Stimulated activated CD4-positive, alpha-beta T cell treated with anti-CD3 and anti-CD28 coated beads, Interleukin-1b, Interleukin-23, amount 100 ng/mL, for 24 hours (primary cell): ENCODE measurements at places on chromosomes 13 and 19.

- DNase-seq = peak; percentile 68
Observed at GRCh38 chr13:110138010-110138699, 168.8 kb downstream of the COL4A1 start.

GRCh38 chr13:33958964-33959363 is 141.0 kb downstream of the RFC3 start:
- no peak for DNase-seq

DNA sequence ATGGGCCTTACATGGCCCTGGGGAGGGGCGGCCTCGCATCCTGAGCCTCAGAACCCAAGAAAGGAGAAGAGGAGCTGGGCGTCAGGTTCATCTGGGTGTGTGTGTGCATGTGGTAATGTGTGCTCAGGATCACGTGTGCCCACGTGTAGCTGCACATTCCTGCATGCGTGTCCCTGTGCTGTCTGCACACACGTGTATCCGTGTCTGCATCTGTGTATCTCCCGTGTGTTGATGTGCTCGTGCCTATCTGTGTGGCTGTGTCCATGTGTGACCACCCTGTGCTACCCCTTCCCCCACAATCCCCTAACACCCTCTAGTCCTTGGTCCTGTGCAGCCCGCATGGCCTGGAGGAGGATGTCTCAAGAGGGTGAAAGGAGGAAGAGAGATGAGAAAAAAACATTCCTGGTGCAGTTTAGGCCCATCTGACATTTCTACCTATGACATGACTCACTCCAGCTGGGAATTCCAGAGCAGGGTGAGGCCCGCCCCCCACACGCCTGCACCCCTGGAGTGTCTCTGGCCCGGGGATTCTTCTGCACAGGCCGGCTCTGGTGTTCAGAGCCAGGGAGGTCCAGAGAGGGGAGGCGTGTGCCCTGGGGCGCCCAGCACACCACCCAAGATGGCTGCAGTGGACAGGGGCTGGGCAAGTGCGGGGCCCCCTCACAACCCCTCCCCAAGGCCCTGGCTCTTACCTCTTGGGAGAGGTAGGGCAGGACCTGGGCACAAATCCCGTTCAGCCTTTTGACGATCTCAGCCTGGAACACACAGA is 7.1 kb downstream of the TLE5 start:
- no peak for DNase-seq

DNA sequence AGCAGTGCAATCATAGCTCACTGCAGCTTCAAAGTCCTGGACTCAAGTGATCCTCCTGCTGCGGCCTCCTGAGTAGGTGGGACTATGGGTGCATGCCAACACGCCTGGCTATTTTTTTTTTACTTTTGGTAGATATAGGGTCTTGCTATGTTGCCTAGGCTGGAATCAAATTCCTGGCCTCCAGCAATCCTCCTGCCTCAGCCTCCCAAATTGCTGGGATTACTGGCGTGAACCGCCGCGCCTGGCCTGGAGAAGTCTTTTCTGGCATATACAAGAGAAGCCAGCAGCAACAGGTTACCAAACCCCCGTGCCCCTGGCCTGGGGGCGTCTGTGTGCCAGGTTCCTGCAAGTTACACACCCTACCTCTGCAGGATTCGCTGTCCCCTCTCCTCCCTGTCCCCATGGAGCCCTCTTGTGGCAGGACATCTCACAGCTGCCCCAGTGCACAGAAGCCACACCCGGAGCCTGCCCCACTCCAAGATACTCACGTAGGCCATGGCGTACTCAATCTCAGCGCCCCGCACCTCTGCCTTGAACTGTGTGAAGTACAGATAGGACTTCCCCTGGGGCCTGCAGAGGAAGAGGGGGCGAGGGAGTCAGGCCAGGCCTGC is 9.9 kb downstream of the MYDGF start:
- DNase-seq = no peak

DNA sequence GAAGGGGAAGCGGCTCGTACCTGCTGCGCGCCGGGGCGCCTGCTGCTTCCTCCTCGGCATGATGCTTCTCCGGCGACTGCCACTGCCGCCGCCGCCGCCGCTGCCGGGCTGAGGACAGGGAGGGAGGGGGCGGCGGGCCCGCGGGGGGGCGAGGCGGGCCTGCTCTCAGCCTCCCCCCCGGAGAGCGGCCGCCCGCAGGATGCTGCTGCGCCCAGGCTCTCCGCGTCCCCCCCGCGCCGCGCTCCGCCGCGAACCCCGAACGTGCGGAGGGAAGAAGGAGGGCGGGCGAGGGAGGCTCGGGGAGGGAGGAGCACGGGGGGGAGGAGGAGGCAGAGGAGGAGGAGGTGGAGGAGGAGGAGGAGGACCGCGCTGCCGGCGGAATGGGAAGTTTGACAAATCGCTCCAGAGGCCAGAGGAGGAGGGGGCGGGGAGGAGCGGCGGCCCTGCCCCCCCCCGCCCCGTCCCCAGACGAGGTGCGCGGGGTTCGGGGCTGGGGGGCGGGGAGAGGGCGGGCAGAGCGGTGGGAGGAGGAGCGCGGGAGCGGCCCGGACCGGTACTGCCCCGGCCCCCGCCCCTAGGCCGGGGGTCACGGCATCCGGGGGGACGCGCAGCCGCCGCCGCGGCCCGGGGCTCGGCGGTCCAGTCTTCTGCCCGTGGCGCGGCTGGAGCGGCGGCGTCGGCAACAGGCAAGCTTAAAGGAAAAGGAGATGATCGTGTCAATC is at the start of gene TSHZ3:
Gene TSHZ3, minus strand, starts transcription at position 277 of the 722 bp plus-strand sequence. Its CDS starts 217 bp downstream, at position 60.
- no peak for DNase-seq

- no peak for DNase-seq
Observed at GRCh38 chr19:12749938-12750521, 1.6 kb upstream of the BEST2 start.

GRCh38 chr13:40116008-40116407 is 460.5 kb downstream of the COG6 start:
- no peak for DNase-seq

- no peak for DNase-seq
Observed at GRCh38 chr13:73466561-73466960, 407.8 kb downstream of the KLF5 start.

DNA sequence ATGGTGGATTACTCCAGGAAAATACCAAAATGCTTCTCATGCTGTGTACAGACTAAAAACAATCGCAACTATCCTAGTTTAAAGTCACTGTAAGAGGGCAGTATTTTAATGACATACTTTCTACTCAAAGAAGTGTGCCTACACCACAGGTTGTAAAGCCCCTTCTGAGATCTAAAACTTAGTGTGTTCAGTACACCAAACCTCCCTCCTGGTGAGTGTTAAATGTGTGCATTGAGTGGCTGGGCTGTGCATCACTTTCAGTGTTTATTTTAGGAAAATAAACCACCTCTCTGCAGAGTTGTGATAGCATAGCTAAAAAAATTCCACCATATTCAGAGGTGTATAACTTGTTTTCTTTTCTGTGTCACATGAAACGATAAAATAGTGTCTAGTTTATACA is 263.7 kb downstream of the DACH1 start:
- no peak for DNase-seq

DNA sequence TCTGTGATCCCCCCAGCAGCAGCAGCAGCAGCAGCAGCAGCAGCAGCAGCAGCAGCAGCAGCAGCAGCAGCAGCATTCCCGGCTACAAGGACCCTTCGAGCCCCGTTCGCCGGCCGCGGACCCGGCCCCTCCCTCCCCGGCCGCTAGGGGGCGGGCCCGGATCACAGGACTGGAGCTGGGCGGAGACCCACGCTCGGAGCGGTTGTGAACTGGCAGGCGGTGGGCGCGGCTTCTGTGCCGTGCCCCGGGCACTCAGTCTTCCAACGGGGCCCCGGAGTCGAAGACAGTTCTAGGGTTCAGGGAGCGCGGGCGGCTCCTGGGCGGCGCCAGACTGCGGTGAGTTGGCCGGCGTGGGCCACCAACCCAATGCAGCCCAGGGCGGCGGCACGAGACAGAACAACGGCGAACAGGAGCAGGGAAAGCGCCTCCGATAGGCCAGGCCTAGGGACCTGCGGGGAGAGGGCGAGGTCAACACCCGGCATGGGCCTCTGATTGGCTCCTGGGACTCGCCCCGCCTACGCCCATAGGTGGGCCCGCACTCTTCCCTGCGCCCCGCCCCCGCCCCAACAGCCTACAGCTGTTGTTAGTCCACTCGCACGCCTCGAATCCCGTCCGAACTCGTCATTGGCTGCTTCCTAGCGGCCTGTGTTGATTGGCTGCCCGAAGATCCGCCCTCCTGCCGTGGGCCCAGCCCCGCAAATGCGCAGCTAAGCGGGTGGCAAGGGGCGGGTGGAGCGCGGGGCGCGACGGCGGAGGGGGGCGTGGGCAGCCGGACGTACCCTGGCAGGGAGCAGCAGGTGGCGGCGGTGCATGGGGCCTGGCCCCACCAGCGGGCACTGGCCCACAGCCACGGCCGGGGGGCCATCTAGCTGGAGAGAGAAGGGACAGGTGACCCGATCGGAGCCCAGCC is 1.4 kb upstream of the SIX5 start:
- DNase-seq = peak; percentile 86

DNA sequence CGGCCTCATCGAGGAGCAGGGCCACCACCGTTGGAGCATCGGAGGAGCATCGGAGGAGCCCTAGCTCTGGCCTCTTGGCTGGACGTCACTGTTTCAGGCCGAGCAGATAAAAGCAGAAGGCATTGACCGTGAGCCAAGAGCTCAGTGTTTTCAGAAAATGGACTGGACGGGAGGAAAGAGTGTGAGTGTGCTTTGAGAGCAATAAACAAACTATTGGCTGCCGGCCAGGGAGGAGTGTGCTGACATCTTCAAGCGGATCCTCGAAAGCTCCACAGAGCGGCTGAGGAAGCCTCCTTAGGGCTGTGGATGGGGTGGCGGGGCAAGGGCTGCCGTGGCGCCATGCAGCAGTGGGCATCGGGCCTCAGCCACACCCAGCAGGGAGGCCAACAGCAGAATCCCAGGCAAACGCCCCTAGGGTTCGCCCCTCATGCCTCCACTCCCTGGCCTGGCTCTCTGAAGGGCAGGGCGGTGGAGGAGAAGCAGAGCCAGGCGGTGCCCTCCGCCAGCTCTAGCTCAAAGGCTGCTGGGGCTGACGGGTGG is 41.8 kb downstream of the IRS2 start:
- no peak for DNase-seq

DNA sequence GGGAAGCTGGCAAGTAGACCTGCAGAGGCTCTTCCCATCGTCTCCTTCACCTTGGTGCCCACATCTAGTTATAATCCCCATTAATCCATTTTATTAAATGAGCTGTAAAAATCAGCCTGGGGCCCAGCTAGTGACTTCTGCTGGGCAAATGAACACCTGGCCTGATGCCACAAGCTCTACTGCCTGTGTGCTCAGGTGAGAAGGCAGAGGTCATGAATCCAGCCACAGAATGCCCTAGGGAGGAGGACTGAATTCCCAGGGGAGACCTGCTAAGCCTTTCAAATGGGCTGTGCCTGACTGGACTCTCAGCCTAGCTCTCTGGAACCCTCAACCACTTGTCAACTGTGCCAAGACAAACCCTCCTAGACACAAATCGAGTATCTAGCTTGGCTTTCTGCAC is 74.0 kb downstream of the PDS5B start:
- DNase-seq = no peak

GRCh38 chr19:49210108-49210900 is 52.7 kb downstream of the TRPM4 start:
- peak; percentile 17 for DNase-seq

- no peak for DNase-seq
Observed at GRCh38 chr13:38819053-38819452, 132.2 kb downstream of the FREM2 start.

DNA sequence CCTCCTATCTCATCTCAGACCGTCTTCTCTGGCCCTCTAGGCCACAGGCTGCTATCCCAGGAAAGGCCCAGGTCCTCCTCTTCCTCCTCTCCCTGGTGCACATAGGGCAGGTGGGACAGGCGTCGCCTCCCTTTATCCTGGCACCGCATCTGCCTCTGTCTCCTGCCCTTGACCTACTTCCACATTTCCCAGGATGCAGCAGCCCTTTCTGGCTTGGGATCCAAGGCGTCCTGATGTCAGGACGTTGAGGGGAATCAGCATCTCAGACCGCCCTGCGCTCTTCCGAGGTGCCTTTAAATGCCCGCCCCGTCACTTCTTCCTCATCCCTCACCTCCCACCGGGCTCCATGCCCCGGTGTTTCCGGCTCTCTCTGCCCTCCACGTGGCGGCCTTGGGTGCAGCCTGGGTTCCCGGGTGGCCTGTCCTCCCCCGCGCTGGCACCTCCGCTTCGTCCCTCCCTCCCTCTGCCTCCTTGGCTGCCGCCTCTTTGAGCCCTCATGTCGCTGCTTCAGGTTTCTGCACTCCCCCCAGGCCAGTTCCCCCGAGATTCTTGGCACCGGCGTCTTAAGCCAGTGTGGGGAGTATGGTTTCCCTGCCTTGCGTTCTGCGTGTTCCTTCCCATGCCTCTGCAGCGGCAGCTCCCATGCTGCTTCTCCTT is 66.3 kb downstream of the KDM4B start:
- no peak for DNase-seq

DNA sequence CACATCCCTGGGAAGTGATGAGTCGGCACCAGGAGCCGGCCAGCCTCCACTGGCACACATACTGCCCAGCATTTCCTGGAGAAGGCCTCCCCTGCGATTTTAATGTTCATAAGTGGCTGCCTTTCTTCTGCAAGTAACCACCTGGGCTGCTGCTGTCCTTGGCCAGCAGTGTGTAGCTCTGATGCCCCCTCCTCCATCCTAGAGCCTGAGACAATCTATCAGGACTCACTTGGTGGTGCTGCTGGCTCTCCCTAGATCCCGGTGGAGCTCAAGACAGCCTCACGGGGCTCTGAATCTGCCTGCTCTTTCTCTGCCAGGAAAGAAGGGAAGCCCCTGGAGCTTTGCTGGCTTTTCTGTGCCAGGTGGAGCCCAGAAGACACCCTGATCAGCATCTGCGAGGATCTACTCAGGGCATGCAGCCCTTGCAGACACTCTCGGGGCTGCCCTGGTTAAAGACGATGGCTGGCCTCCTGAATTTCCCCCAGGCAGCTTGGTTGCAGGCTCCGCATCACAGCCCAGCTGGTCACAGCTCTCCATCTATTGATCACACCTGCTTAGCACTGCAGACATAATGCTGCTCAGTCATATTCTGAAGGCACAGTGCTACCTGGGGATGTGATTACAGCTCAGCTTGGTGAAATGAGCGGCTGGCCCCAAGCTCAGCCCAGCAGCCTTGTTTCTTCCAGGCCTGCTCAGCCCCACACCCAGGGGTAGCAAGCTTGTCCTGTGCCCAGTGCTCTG is 122.3 kb downstream of the ZDHHC20 start:
- DNase-seq = no peak
